Activated naive CD8-positive, alpha-beta T cell treated with anti-CD3 and anti-CD28 coated beads for 36 hours (primary cell): ENCODE measurements at places on chromosomes 12 and 14.

DNA sequence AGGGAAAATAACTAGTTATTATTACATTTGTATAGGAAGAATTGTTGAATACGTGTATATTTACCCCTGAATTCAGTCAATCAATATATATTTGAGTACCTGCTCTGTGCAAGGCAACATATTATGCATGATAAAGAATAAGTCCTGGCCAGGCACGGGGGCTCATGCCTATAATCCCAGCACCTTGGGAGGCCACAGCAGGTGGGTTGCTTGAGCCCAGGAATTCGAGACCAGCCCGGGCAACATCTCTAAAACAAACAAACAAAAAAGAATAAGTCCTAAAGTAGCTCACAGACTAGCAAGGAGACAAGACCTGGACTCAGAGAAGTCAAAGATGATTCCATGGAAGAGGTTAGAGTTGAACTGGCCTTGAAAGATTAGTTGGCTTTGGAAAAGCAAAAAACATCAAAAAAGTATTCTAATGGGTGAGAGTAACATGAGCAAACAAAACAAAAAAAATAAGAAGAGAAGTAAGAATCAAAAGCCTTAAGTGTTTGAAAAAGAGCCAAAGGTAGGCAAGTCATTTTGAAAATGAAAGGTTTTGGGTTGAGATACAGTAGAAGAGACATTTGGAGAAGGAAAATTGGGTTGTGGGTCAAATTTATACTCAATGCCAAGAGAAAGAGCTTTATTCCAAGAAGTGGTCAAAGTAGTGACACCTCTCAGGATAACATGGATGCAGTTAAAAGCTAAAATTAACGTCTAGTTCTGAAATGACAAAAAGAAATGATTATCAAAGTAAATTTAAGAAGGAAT, 115.2 kb upstream of the BCAT1 start:
- DNase-seq: no peak

GRCh38 chr12:30755395-30755762, 628 bp upstream of the CAPRIN2 start:
- DNase-seq: no peak

DNA sequence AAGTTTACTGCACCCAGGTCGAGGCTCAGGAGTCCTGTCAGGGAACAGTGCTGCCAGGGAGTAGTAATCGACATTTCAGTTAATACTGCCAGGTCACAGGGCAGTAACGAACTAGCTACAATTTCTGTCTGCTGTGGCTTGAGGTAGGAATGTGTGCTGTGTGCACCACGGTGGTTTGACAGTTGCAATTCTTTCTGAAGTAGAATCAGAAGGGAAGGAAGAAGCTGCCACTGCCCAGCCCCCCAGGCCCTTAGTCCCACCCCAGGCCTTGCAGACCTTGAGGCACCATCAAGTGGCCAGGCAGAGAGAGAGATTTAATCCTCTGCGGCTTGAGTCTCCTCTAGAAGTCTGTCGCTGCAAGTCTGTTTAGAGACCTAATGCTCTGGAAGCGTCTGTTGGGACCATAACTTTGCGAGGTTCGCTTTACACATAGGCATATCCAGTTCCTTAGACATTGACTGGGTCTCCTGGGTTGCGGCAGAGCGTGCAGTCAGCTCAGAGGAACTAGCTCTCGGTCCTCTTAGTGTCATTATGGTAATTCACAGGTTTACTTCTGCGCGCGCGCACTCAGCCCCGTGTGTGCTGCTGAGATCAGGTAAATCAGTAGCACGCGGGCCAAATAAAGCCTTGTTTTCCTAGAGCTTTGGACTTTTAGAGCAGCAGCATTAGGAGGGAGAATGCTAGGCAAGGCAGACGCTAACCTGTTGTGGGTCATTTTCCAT, 9.8 kb downstream of the NKX2-1 start:
- DNase-seq: no peak

DNA sequence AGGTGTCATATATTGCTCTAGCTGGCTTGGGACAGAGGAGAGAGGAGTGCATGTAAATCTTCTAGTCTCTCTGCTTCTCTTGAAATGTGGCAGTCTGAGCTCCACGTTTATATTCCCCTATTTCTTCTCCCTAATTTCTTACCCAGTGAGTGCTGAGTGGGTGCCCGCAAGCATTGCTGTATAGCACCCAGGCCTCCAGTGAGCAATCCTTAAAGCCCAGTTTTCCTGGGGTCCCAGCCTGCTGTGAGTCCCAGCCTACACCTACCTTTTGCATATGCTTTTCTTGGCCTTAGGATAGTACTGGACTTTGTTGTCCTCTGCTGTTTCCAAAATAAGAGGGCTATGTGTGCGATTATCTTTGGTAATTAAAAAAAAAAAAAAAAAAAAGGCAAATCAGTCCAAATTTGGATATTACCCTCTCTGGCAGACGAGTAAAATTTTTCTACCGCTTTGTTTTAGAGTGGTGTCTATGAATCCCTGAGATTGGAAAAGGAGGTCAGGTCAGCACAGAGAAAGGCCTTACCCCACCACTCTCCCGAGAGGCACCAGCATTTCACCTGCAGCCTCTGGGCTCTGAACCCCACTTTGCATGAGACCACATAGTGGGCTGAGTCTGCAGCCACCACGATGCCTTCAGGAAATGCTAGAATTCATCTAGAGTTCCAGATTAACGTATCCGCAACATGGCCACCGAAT, 1.1 kb downstream of the MGST1 start:
- DNase-seq: no peak

DNA sequence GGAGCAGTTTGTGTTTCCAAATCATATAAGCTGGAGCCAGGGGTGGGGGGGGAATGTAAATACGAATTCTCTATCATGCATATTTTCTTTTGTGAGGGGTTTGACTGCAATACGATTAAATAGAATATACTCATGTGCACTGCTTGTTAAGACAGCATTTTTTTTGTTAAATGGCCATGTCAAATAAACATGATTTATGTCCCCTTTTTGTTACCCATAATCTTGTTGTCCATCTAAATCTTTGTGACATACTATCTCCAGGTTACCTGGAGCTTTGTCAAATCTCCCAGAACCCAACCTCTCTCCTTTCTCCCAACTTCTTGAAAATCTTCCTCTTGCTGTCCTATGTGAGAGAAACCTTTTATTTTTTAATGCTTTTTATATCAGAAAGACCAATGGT, 233.1 kb downstream of the SLC25A21 start:
- no peak for DNase-seq
